ENCODE measurements at places on chromosomes 1 and 21.

GRCh38 chr1:162502928-162503327 lies 5.3 kb downstream of the UHMK1 start:
- DNase-seq = no peak

DNA sequence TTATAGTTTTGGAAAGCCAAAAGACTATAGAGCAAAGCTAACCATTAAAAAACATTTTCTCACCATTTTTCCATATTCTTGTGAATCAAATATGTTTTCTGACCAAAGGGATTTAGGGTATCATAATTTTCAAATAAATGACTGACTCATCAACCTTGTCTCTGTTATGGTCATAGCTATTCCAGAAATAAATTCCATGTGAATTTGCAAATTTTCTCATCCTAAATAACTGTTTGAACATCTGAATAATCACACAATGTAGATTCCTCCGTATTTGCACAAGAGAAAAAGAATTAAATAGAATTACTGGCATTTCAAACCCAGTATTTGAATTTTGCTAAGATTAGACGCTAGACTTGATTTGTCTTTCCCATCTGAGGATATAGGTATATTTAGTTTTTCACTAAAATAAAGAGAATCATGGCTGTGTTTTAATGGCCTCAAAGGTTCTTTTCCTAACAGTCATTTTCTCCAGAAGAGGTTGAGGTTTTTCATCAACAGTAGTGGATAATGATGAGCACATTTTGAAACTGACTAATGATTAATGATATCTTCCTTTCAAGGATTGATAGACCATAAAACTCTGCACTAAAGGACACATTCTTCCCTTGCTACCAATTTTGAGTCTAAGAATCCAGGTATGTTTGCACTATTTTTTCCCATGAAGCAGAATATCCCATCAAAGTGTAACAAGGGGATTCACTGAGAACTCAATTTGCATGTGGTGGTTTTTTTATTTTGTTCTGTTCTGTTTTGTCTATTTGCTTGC lies 9.5 kb upstream of the DUSP23 start:
- no peak for DNase-seq

DNA sequence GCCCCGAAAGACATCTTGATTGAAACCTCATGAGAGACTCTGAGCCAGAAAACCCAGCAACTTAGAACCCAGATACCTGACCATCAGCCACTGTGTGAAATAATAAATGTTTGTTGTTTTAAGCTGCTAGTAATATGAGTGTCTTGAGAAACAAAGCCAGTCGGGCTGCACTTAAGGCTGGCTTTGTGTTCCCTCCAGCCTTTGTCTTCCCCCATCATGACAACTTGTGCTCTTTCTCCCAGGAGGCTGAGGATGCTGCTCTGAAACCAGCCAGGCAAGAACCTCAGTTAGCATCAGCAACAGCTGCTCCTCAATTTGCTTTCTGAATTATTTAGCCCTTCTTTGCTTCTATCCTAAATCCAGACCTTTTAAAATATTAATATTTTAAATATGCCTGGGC lies 78.2 kb downstream of the SLC16A1 start:
- no peak for DNase-seq

GRCh38 chr1:42776502-42776901 lies 8.3 kb upstream of the TMEM269 start:
- DNase-seq = no peak

DNA sequence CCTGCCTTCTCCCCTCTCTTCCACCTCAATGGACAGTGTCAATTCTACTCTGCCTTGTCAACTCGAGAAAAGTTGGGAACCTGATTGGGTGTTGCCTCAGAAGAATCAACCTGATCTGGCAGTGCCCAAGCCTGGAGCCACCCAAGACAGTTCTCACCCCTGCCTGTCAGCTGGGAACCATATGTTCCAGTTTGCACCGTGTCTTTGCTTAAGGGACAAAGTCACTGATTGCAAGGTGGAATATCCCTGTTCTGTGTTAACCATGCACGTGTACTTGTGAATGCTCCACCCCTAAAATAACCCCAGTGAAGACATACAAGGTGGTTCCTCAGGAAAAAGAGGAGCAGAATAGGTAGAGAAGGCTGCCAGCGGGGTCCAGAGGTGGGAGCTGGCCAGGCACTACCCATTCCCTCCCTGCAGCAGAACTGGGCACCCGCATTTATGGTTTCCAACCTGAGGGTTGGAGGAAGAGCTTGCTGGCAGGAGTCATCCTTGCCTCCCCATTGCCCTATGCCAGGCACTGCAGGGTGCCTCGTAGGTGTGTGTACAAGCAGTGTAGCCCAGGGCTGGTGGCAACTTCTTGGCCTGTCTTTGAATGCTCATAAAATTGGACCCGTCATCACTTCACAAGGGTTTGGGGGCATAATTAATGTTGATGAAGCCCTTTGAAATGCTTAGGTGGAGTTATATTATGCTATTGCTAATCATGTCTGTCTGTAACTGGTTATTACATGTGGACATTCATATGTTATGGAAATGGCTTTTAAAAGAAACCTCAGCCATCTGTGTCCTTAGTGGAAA lies 11.3 kb downstream of the NIPAL3 start:
- no peak for DNase-seq

- no peak for DNase-seq
Observed at GRCh38 chr1:232435729-232436128, 194.2 kb downstream of the SIPA1L2 start.

DNA sequence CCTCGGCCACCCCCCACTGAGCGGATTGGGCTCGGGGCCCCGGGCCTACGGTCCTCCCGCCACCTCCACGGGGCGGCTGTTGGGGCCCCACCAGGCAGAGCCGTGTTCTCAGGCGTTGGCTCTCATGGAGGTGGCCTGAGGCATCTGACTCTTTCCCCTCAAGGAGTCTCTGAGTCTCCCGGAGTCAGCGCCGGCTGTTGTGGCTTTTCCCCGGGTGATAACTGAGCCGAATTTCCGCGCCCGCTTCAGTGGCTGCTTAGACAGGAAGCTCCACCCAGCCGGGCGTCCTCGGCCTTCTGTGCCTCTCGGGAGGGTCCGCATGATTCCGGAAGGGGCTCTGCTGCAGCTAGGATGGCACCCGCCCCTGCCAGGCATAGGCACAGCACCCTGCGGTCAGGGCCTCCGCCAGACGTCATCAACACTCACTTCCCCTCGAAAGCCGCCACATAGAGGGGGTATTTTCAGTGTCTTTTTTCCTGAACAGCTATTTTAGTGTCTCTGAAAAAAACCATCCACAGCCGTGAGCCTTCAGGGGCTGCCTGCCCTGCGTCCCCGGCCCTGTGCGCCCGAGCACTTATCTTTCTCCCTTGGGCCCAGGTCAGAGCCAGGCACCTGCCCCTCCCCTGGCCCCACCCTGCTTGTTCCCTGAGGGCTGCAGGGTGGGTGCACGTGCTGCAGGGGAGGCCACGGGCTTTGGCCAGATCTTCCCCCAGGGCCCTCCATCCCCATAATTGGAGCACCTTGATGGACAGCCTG lies 72.9 kb downstream of the SKI start:
- peak; percentile 95 for DNase-seq
